ENCODE measurements at places on chromosomes 2 and 18. TPM values are rescaled to one million over a fixed set of nuclear protein-coding genes. Genes with fewer than 3 reads are reported as not detected.

The STPG4 gene
- total RNA-seq: 0.21 TPM

The REG3G gene
- not detected for total RNA-seq

The DSG1 gene
- not detected for total RNA-seq

The XIRP2 gene
- total RNA-seq: 1.2 TPM

The PAX8 gene
- 1.4 TPM for total RNA-seq

The DYSF gene
- 2.8 TPM for total RNA-seq

The CACNB4 gene
- total RNA-seq: 0.65 TPM

The REG3A gene
- total RNA-seq: not detected

The FSHR gene
- not detected for total RNA-seq

The ESPNL gene
- 0.05 TPM for total RNA-seq

The GALNT14 gene
- not detected for total RNA-seq

The DNAH6 gene
- 1.0 TPM for total RNA-seq

The DES gene
- not detected for total RNA-seq
